ENCODE measurements at places on chromosomes 5 and 9.

DNA sequence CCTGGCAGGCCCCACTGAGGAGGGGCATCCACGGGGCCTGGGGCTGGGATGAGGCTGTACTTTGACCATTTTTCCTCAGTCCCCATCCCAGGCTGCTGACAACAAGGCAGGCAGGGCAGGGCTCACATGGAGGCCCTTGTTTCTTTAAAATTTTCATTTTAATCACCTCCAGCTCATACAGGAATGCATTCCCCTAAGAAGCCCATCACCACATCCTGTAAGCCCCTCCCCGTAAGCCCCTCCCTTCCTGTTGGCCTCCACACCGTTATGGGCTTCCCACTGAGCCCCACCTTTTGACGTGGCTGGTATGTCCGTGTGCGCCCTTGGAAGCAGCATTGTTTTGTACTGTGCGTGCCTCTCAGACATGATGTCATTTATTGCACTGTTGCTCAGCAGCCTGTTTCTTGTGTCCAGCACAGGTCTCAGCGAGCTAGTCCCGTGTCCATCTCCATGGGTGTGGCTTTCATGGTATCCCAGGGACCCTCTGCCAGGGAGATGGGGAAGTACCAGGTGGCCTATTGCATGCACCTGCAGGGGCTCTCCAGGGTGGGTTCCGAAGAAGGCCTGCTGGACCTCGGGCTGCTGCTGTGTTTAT, 22.4 kb downstream of the PHF2 start:
- DNase-seq = no peak

DNA sequence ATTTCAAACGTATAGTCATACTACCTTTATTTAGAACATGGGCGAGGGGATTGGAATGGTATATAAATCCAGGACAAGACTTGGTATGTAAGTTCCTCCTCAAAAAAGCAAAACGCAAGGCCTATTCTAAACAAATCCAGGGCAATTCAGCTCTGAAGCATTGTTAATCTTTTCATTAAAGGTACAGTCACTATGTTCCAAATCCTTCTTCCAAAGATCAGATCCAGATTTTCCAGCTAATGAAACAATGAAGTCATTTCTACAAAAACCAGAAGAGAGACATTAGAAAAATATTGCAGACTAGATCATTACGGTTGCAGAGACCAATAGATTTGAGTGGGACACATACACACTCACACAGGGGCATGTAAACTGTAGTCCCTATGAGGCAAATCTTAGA, 116.1 kb upstream of the BNC2 start:
- DNase-seq = no peak

- DNase-seq = no peak
These were observed 111.1 kb downstream of the RGS3 start for GRCh38 chr9:113574441-113575262.

- DNase-seq = no peak
These were observed 462 bp upstream of the MCC start for GRCh38 chr5:113488645-113489184.

DNA sequence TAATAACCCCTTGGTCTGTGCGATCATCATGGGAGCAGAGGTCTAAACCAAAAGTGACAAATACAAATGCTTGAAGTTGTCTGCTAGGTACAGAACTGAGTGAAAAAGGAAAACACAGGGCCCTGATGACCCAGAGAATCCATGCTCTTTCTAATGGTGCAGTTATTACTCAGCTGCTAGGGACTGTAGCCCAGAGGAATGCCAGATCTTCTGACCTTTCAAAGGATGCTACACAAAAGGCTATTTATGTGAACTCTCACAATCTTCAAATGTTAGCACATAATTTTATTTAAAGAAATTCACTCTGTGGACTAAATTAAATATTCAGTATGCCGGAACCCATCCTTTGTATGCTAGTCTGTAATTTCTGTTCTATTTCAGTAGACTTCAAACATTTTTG, 79.9 kb downstream of the PRR16 start:
- DNase-seq = no peak

- DNase-seq = no peak
These were observed 202.0 kb upstream of the KLF9 start for GRCh38 chr9:70616228-70616990.

DNA sequence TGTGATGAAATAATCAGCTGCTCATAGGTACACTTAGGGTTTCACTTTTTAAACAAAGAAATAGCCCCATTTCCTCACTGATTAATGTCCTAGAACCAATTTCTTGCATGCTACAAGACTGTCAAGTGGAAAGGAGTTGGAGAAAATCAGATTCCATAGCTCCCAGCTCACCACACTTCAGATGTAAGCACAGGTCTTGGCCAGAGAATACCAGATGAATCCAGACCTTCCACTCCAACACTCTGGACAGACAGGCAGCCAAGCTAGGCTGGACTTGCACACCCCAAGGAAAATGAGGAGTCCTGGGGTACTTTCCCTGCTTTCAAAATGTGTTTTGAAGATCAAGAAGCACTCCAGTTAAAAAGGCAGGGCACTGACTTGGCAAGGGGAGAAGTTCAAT, 68.5 kb downstream of the KLHL3 start:
- DNase-seq = no peak

GRCh38 chr9:16871336-16872151, 1.1 kb upstream of the BNC2 start:
- no peak for DNase-seq

DNA sequence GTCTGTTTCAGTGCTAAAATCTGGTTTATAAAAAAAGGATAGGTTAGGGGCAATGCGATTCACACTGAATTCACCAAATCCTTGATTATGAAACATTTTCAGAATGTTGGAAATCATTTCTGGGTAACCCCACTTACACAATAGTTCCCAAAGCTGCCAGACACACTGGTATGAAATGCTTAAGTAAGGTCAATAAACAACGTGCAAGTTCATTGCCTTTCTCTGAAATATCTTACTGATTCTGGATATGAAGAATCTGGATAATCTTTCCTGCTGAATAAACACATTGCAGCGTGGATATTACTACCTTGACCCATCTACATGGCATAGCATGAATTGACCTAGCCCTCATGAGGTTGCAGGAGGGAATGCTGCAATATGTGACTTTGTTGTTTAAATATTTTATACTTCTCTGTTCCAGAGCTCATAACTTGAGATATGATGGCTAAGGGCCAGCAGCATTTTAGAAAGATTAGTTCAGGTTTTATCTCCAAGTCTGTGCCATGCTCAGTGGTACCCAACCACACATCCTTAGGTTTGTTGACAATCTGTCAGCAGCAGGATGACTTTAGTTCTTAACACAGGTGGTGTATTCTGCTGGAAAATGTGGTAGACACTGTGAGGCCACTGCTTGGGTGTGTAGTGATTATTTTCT, 121.0 kb downstream of the NREP start:
- DNase-seq = no peak

- DNase-seq = peak; percentile 97
These were observed 49.2 kb downstream of the TIMD4 start for GRCh38 chr5:156913719-156914370.

GRCh38 chr5:181217111-181217802, 5.8 kb upstream of the TRIM41 start:
- DNase-seq = no peak

- peak; percentile 61 for DNase-seq
These were observed 1.4 kb upstream of the SPAAR start for GRCh38 chr9:35907711-35908503.

GRCh38 chr5:67187006-67187715, 9.4 kb downstream of the CD180 start:
- DNase-seq = no peak

DNA sequence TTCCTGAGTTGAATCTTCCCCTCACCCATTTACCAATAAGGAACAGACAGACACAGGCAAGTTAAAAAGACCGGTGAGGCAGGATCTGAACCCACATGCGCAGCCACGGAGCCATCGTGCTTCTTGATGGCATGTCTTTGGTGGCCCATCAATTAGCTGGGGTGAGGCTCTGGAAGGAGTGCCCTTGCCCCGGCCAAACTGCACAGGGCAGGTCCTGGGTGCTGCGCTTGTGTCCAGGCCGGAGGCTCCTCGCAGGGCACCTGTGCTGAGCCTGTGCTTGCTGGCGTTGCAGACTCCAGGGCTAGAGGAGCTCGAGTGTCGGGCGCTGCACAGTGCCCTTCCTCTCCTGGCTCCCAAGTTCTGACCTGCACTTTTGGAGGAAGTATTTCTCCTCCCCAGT, 66.4 kb downstream of the PSMB7 start:
- DNase-seq = no peak

DNA sequence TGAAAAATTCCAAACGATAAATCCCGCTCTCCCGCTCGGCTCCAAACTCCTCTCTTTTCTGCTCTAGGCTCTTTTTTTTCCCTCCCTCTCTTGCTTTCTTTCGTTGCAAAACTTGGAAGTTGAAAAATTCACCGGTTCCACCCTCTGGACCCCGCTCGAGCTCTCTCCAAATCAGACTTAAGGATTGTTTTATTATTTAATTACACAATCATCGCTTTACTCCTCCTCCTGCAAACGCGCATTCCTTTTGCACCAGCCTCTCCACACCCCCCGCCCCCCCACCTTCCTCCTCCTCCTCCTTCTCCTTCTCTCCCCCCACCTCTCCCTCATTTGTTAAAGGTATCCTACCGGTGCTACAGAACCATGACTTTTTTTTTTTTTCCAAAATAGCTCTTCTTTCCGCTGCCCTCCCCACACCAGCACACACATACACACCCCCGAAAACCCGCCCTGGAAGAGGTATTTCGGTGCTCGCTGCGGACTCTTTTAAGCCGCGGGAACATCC, 535 bp upstream of the NFIB start:
- no peak for DNase-seq

GRCh38 chr5:130923543-130924124, 241.4 kb downstream of the HINT1 start:
- DNase-seq = no peak

- DNase-seq = no peak
These were observed 132.1 kb upstream of the RAPGEF1 start for GRCh38 chr9:131872006-131872405.

DNA sequence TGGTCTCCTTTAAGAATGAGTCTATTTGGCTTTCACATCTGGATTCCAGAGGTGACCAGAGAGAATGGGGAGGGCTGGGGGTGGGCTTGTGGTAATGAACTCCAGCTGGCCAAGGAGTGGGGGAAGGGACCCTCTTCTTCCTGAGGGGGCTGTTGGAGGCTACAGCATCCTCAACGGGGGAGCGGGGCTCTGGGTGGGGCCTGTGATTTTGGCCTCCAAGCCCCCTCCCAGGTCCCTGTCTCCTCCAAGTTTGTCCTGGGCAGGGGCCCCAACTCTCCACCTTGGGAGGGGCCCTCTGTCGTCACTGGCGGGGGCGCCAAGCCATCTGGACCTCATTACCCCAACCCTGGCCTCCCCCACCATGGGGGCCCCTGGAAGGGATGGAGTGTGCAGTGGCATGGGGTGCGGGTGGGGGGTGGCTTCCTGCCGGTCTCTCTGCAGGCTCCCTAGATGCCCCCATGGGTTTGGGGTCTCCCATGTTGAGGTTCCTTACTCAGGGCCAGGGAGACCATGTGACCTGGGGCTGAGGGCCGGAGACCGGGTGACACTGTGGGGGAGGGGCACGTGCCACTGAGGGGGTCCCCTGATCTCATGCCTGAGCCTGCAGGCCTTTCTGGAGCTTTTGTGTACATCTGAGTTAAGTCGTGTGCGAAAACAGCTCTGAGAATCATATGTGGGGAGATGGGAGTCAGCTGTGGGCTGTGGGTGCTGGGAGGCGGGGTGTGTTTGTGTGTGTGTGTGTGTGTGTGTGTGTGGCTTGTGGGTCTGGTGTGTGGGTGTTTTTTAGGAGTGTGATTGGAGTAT, 32.4 kb downstream of the GOLGA2 start:
- no peak for DNase-seq

DNA sequence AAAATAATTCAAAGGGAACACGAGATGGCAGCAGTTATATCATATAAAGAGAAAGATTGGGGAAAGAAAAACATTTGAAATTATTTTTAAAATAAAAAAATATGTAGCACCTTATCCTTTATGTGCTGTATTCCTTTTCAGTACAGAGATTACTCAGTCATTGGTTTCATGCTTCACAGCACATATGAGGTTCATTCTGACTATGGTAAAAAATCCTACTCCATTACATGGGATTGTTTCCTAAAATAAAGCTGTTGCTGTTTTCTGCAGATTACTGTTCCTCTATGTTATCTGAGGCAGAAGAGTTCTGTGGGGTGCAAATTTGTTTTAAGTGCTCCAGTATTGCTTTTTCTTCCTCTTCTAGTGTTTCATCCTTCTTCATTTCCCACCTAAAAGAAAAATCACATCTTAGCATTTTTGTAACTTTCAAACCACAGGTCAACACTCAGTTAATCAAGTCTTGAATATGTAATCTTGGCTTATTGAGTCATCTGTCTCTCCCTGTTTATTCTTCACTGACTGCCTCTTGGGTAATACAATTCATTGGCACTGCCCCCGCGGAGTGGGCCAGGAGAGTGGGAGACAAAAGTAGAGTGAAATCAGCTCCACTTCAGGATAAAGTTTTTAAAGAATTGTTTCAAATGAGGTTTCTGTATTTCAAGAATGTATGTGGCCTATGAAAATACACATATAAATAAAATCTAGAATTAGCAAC, 412.5 kb upstream of the POU5F2 start:
- DNase-seq = no peak

DNA sequence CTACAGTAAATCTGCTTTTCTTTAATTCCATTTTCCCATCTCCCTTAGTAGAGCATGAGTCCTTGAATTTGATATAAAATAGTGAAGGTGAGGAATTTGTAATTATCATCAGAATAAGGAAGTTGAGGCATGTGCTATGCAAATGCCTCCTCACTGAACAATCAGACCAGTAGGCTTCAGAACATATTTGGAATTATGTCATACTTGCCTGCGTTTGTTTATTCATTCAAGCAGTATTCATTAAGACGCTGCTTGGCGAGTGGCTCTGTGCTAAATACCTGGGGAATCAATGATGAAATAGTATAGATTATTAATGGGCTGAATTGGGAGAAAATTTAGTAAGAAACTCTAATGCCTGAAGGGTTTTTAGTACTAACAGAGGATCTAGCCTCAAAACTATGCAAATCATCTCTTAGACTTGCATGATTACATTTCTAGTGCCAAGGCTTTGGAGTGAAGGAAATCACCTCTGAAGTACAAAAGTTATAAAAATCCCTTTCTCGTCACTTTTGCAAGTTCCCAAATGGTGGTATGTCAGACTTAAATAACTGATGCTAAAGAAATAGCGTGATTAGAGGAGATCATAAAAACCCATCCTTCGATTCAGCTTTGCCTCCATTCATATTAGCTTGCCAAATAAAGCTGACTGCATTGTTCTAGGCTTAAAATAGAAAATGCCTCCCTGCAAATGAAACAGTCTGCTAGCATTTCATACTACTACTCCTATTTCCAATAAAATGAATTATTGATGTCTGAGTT, 141.7 kb downstream of the PCSK5 start:
- DNase-seq = no peak

DNA sequence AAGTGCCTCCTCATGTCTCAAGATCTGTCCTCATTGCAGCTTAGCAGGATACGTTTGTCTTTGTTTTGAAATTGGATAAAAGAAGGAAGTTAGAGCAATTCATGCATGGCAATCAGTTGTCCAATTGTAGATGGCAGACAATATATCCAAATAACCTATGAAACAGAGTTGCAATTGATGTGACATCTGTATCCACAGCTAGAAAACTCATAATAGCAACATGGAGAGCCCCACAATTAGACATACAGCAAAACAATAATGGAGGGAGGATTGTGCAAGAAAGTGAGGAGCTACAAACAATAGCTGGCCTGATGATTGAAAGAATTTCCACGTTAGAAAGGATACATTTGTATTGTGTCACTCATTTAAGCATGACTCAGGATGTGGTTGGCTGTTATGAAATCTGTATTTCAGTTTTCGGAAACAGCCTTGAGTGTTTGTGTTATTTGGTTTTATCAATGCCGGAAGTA, 132.0 kb downstream of the FAM174A start:
- no peak for DNase-seq

All from iPS DF 6.9 (cell line).